Inflammatory macrophage treated with lipopolysaccharide for 1 hour (primary cell): ENCODE measurements at places on chromosomes 7 and 10.
A peak's percentile ranks its signal among the peaks of the same experiment; 100 is the strongest.

GRCh38 chr10:21369697-21370096 lies 155.8 kb downstream of the SKIDA1 start:
- no peak for DNase-seq

DNA sequence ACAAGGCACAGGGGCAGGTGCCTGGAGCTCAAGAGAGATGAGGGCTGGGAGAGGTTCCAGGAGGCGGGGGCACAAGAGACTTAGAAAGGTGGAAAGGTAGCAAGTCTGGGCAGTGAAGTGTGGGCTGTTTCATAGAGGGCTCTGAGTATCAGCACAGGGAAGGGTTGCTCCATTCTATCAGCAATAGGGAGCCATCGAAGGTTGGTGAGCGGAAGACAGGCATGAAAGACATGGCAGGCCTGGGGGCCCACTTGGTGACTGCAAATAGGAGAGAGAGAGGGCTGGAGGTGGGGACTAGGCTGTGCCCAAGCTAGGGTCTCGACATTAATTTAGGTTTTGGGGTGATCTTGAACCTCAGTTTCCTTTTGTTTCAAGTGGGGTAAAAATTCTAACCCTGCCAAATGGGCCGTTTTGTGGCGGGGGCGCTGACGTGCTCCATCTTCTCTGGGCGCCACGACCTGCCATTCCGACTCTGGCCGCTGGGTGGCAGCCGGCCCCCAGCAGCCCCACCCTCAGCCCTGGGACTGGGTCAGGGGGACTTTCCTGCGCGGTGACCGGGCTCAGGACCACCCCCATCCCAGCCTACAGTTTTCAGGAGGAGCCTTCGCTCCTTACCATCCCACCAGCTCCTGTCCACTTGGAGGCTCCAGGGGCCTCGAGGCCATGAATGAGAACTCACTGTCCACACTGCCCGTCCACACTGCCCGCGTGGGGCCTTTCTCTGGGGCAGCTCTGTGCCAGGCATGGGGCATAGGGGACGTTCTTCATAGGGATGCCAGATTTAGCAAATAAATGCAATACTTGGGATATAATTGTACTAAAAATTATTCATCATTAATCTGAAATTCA lies 37.2 kb upstream of the PCBD1 start:
- DNase-seq: peak; percentile 6

- DNase-seq: no peak
Observed at GRCh38 chr10:96502561-96503282, 11.0 kb downstream of the TLL2 start.

DNA sequence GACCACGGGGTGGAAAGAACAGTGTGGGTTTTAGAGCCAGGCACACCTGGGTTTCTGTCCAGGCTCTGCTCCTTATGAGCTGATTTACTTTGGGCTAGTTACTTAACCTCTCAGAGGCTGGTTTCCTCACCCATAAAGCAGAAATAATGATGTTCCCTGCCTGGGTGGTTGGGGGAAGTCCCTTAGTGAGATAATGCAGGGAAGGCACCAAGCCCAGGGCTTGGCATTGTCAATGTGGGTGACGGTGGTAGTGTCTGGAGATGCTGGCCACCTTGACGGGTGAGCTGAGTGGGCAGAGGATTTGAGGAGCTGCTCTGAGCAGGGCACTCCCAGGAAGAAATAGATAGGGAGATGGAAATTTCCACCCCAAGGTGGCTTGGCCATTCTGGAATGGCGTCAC lies 65.2 kb downstream of the SH2D4B start:
- peak; percentile 73 for DNase-seq

DNA sequence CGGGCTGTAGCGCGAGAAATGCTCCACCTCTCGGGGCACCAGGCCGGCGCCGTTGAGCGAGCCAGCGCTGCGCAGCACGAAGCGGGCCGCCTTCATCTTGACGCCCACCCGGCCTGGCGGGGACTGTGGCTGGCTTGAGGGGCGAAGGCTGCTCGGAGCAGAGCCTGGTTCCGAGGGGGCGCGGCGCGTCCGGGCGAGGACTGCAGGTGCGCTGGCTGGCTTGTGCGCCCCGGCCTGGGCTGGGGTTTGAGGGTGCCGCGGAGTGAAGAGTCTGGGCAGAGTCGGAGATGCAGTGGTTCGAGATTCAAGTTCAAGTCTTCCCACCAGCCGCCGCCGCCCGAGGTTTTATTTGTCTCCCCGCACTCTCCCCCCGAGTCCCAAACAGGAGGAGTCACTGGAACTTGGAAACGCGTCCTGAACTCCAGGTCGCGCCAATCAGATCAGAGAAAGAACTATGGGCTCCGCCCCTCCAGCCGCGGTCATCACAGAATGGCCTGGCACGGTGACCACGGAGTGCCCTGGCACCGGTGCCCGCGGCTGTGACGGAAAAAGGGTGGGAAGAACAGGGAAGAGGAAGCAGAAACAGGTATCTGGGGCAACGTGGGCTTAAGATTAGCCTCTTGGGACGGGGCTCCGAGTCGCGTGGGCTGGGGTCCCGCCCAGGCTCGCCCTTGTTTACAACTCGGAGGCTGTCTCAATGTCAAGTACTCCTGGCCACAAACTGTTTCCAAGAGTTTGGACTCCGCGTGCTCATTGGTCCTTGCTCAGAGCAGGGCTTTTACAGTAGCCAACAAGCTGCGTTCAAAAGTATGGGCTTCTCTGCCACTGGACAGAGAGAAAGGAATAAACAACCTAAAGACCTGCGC lies at the start of gene PDK4:
Gene PDK4 (minus strand): TSS at position 319 of the 866 bp plus-strand sequence. CDS start 223 bp downstream, at position 96.
- DNase-seq: peak; percentile 65

GRCh38 chr7:51081270-51081890 lies 235.2 kb downstream of the COBL start:
- no peak for DNase-seq

DNA sequence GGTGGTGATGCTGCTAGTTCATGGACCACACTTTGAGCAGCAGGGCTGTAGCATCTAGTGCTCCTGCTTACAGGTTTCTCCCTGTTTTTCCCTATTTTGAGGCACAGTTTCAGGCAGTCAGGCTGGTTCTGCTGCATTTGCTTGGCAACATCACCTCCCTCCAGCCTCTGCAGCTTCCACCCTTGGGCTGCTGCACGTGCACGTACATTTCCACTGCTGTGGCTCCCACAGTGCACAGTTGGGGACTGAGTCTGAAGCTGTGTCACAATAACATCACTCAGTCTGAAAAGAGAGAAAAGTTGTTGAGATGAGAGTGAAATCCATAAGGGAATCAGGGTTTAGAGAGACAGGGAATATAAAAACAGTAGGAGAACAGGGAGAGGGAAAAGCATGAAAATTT lies 230.7 kb upstream of the FZD1 start:
- no peak for DNase-seq

DNA sequence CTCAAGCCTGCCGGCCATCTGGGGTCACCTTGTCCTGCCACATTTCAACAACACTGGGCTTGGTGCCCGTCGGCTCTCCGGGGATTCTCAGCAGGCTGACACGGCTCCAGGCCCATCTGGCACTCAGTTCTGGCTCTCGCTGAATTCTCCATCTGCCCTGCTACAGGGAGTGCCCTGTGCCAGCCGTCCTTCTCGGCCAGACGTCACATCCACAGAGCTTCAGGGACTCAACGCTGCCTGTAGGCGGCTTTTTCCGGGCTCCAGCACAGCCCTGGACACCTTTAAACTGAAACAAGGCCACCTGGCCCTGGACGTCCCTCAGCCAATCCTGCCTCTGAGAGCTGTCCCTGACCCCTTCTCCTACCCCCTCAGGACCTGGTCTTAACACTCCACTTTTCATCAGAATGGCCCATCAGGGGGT lies 43.0 kb downstream of the TMEM130 start:
- no peak for DNase-seq

- DNase-seq: peak; percentile 58
Observed at GRCh38 chr10:84296091-84296981, 32.1 kb upstream of the CCSER2 start.

GRCh38 chr10:71476228-71477011 lies 79.7 kb downstream of the CDH23 start:
- DNase-seq: no peak

GRCh38 chr10:16856092-16856491 lies 38.9 kb upstream of the RSU1 start:
- DNase-seq: no peak

- no peak for DNase-seq
Observed at GRCh38 chr7:80910228-80910627, 8.6 kb downstream of the SEMA3C start.

DNA sequence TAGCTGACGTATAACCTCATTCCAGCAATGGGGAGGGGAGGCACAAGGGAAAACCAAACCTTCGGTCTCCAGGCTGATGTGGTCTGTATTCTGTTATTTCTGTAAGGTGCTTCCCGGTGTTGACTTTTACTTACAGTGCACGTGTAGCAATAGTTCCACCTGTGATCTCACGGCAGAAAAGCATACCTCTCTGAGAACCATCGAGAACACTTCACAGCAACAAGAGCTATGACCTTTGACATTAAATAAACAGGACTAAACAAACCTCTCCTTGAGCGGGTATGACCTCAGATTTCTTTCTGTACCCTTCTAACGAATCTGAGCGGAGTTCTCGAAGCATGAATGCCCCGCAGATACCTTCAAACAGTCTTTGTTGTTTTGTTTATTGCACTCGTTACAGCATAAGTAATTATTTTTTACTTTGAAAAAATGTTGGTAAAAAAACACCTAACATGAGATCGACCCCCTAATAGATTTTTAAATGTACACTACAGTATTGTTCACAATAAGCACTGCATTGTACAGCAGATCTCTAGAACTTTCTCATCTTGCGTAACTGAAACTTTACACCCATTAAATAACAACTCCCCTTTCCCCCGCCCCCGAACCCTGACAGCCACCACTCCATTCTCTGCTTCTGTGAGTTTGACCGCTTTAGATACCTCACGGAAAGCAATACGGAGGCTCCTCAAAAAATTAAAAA lies 282.3 kb downstream of the GATA3 start:
- DNase-seq: no peak

- DNase-seq: no peak
Observed at GRCh38 chr10:71659111-71659634, 60.4 kb downstream of the C10orf105 start.

DNA sequence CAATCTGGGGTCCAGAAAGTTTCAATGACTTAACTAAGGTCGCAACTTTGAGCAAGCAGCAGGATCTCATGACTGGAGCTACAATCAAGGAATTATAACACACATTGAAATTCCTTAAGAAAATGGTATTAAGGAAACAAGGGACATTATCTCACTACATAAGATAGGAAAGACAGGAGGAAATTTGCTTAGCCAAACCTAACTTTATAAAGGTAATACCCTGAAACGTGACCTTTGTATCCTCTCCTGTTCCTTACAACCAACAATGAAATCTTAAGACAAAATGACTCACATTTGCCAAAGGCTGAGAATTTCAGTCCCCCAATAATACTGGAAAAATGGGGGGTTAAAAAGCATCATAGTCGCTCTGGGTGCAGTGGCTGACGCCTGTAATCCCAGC lies 218.9 kb upstream of the LYZL1 start:
- DNase-seq: no peak

- no peak for DNase-seq
Observed at GRCh38 chr7:102396710-102397019, 502 bp downstream of the PRKRIP1 start.

DNA sequence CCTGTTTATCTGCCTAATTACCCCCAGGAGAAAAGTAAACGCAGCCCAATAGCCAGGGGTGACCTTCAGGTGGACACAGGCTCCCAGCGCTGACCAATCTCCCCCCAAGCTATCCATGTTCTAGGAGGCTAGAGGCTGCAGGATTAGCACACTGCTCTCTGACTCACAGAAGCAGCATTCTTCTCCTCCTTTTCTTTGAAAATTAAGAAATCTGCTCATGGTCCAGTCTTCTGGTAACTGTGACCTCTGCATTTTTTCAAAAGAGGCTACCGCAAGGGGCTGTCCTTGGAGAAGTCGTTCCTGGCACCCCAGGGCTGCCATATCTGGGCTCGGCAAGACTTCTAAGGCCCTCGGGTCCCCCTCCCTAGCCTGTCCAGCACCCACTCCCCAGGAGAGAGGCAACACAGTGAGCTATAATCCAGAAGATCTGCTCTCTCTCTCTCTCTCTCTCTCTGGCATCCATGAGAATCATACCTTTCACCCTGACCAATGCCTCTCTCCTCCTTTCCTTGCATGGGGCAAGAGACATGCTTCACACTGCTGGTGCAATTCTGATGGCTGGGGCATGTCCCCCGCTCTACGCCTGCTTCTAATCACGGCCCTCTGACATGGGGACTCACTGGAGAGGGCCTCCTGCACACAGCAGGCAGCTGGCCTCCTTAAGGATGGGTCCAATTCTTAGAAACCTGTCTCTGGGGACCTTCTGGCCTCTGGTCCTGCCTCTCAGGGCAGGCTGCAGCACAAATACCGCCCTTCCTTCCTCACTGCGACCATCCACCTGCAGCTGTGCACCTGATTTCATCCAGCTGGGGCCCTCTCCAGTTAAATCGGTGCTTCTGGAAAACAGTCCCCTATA lies 27.3 kb downstream of the ANXA11 start:
- DNase-seq: no peak

DNA sequence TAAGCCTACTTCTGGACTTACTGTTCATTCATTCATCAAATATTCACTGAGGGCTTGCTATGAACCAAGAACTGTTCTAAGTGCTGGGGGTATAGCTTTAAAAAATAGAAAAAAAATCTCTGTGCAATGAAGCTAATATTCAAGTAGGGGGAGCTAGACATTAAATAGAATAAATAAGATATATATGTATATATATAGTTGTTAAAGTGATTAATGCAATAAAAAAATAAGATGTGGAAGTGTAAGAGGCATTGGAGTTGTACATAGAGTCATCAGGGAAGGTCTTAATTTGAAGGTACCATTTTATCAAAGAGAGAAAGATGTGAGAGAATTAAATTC lies 181.2 kb upstream of the AGR3 start:
- no peak for DNase-seq

DNA sequence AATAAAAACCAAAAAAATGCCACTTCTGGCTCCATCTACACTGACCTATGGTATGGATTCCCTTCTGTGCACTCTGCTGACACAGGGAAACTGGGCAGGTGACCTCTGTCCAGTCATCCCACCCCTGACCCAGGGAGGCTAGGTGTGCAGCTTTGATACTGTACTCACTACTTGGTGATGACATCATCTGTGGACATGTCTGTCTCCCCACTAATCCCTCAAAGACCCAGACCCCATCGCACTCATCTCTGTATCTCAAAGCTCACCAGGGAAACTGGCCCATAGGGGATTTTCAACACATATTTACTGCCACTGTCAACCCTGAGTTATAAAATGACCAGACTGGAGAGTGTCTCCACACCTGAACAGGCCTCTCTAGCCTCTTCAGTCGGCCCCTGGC lies 10.6 kb downstream of the SGMS1 start:
- DNase-seq: no peak

DNA sequence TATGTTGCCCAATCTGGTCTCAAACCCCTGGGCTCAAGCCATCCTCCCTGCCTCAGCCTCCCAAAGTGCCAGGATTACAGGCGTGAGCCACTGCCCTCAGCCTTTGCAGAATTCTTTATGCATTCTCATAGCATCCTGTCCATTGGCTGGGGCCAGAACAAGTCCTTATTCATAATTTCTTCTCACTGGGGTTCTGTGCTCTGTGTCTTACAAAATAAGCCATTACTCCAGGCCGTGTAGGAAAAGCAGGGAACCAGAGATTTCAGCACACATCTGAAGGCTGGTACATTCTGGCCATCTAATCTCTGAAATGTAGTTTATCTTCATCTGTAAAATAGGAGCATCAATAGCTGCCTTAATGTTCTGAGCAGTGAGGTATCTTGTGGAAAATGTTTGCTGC lies 10.3 kb upstream of the OCM start:
- DNase-seq: no peak
